ENCODE measurements at places on chromosomes 7 and 10.
A peak's percentile ranks its signal among the peaks of the same experiment; 100 is the strongest.

DNA sequence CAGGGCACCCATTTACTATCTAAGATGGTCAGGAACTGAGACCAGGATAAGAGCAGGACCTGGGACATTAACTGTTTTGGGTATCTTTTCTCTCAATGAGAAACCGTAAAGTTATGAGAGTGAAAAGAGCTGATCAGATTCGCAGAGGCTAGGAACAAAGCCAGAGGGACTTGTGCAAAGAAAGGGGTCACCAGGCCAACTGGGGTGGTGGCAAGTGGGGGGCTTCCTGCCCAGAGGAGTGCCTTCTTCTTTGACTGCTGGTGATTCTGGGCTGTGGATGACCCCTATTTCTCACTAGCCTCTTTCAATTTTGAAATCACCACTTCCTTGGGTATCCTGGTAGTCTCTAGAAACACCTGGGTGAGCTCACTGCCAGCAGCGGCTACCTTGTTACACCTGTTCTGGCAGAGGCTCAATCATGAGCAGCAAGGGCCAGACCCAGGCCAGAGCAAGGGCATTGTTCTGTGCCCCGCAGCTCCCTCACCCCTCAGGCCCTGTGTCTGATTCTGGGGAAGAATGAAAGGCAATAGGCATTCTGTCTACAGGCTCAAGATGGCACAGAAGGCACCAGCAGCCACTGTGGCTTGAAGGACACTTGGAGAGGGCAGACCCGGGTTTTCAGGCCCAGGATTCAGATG lies 999 bp downstream of the SFTPD start:
- DNase-seq = no peak

DNA sequence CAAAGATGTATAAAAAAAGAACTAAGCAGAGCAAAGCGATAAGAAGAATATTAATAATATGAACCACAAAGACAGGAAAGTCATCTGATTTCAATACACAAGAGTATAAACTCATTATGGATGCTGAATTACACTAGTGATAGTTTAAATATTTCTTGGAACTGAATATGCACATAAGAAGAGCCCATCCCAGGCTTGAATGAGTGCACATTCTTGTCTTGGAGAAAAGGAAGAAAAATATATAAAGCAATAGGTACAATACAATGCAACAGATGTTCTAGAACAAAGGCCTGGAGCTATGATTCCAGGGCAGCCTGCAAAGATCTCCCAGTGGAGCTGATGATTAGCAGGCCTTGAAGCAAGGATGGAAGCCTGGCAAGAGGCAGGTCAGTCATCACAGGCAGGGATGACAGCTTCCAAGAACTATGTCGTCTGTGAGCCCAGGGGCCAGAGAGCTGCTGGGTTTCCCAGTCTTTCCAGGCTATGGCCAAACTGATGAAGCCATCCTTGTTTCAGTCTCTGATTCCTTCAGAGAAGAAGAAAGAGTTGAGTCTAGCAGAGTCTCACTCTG lies 277.6 kb downstream of the KCNMA1 start:
- no peak for DNase-seq

DNA sequence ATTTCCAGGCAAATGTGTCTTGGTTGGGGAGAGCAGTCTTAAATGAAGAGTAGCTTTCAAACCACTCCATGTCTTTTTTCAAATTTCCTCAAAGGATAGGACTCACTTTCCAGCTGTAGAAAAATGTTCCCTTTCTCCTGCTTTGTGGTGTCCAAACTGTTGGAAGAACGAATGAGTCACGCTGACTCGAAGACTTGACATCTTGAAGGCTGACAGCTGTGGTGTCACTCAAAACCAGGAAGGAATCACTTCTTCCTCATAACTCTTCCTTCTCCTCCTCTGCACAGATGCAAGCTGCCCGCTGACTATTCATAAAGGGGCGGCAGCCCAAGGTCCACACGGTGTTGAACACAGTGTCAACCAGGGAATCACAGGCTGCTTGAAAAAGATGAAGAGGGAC lies 19.2 kb downstream of the PLA2G12B start:
- DNase-seq = no peak

GRCh38 chr7:51080622-51081269 lies 235.9 kb downstream of the COBL start:
- DNase-seq = no peak

GRCh38 chr10:30294476-30295240 lies 54.4 kb downstream of the MTPAP start:
- DNase-seq = no peak

- DNase-seq = no peak
Observed at GRCh38 chr10:50381642-50382041, 130.3 kb upstream of the ASAH2 start.

- no peak for DNase-seq
Observed at GRCh38 chr7:47561715-47562446, 20.0 kb downstream of the TNS3 start.

GRCh38 chr10:73771722-73772280 lies 10.0 kb upstream of the CHCHD1 start:
- peak; percentile 62 for DNase-seq

DNA sequence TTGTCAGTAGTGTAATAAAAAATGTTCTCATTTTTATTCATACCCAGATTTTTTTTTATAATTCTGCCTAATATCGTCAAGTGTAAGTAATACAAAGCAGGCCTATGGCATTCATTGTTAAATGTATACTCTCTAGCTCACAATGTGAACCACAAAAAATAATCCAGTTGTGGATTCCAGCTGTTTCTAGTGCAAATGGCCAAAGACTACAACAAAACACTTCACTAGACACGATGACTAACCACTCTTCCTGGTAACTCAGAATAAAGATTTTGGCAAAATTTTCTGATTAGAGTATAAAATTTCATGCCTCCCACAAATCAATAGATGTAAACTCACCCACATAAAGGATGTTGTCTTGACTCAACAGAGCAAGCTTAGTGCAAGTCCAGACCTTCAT lies 396.6 kb downstream of the DGKB start:
- no peak for DNase-seq

GRCh38 chr10:10662716-10663408 lies 354.8 kb upstream of the CELF2 start:
- DNase-seq = no peak

- DNase-seq = no peak
Observed at GRCh38 chr7:7416031-7416858, 119.4 kb downstream of the COL28A1 start.

DNA sequence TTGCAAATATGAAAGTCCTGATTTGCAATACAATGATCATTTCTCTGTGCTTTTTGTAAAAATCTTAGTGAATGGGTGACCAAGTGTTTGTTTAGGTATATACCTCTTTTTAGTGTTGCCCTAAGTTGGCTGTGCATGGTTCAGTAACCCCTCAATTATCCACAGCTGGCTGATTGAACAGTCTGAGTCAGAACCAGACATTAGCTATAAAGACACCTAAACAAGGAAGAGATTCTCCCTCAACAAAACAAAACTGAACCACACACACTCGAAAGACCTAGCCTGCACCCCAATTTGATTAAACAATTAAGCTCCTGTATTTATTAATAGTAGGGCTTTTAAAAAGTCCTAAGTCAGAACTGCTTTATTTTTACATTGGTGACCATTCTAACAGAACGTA lies 2.8 kb downstream of the RSBN1L start:
- DNase-seq = no peak

- DNase-seq = no peak
Observed at GRCh38 chr10:22704942-22705341, 9.4 kb downstream of the PIP4K2A start.

DNA sequence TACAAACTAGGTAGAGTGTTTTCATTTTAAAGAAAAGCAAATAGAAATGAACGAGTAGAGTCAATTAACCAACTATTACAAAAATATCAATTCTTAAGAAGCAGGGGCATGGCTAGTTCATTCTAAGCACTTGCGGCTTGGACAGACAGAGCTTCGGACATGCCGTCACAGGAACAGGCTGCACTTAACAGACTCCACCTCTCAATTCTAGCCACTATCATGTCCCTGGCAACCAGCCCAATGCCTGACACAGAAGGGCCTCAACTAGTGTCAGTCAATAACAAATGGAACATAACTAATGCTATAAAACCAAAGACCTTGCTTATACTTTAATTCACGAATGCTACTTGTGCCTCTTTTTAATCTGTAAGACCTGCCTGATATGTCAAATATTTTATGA lies 74.4 kb downstream of the TPK1 start:
- no peak for DNase-seq

GRCh38 chr7:91050677-91051076 lies 213.6 kb upstream of the FZD1 start:
- DNase-seq = no peak

- DNase-seq = no peak
Observed at GRCh38 chr10:87961314-87961713, 97.9 kb downstream of the PTEN start.

DNA sequence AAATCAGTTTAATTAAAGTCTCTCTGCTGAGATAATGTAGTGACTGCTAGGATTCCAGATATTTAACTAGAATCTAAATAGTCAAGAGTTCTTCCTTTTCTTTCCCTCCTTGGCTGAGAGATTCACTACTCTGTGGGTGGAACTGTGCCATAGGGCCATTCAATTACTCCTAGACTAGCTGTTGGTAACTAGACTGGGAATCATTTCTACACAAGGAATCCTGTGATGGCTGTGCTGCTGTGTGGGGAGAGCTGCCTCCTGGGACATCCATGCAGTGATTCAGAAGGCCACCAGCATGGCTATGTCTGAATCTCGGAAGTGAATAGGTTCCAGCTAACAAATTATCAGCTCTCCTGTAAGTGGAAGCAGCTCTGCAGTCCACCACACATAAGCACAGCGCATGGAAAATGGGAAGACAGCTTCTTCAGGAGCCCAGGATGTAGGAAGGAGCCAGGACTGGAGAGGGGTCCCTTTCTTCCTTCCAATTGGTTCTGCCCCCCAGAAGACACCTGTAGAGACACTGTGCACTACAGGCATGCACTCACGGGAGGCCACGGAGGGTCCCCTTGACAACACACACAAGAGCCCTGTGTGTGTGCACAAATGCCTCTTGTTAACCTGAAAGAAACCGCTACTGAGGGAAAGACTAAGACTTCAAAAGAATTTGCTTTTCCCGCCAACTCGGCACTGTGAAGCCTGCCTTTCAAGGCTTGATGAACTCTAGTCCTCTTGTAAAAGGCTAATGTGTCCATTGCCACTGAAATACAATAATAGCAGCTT lies 66.5 kb downstream of the SCRN1 start:
- DNase-seq = no peak

DNA sequence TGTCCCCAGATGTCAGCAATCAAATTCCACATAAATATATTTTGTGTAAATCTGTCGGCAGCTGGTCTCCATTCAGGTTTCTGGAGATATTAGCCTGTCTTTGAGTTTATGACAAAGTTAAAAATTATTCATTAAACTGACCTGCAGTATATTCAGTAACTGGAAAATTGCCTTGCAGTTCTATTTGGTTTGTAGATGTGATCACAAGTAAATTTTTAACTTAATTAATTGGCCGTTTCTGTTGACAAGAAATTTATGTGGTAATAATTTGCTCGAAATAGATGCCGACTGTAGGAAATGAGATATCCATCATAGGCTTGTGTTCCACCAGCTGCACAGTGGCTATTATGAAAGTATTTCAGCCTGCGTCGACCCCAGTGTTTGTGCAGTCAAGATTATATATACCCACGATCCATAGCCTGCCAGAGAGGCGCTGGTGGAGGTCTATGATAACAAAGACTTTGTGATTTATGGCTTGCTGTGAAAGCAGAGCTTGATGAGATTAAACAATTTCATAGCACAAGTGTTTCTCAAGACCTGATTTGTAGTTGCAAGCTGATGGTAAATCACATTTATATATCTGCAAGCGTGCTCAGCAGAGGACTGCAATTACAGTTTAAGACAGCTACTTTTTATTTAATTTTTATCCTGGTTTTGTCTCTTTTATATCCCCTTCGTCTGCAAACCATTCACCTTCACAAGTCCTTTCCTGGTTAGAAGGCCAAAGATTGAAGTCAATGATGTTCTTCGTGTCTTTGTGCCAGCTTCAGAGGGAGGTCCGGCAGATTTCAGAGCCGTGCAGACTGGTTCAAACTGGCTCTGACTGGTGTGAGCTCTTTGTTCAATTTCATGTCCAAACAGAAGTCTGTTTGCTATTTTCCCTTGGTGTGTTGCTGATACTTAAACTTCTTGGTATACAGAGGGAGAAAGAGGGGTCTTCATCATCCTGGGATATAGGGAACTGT lies 850.9 kb downstream of the LRMDA start:
- no peak for DNase-seq

- DNase-seq = no peak
Observed at GRCh38 chr10:50419091-50419490, 167.8 kb upstream of the ASAH2 start.

DNA sequence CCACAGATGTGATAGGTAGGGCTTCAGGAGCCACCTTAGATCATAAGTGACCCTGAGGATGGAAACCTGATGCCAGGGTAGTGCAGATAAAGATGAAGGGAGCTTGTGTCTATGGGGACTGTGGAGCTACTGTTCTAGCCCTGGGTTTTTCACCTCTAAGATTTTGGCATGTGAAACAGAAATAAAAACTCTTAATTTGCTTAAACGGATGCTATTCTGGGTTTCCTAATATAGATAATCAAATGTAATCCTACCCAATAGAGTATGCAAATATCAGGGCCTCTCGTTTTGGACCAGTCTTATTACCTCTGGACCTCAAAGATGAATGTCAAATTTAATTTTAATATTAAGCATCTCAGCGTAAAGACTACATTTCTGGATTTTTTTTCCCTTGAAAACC lies 49.3 kb downstream of the ABCB4 start:
- DNase-seq = no peak

DNA sequence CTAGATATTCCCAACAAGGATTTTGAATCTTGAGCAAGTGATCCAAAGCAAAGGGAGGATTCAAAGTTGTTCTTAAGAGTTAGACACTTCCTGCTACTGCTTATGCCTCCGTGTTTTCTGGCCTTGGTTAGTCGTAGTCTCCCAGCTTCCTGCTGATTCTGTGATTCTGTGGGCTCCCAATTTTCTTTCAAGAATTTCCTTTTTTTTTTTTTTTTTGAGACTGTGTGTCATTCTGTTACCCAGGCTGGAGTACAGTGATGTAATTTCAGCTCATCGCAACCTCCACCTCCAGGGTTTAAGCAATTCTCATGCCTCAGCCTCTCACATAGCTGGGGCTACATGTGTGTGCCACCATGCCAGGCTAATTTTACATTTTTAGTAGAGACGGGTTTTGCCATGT lies 4.4 kb upstream of the ITGB8 start:
- no peak for DNase-seq

GRCh38 chr7:44617225-44617890 lies 10.9 kb downstream of the OGDH start:
- no peak for DNase-seq

GRCh38 chr7:153447011-153447410 lies 605.2 kb upstream of the DPP6 start:
- no peak for DNase-seq

- no peak for DNase-seq
Observed at GRCh38 chr10:96532523-96532922, 18.8 kb upstream of the TLL2 start.

DNA sequence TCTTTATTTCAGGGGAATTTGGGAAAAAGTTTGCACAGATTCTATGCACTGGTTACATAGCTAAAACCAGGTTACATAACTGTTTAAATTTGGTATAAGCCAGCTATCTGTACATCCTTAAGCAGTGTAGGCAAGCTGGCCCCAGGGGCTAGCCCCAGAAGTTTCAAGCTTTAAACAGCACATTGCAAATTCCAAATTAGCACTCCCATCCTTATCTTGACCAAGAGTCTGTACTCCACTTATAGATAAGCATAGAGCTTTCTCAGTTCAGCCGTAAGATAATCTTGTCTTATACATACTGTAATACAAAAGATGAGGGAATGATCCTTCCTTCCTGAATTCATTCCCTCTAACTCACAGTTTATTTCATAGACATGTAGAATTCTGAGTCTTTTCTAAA lies 109.3 kb downstream of the SPAG6 start:
- DNase-seq = no peak

GRCh38 chr7:129824291-129825208 lies 128.2 kb downstream of the UBE2H start:
- DNase-seq = no peak

Data from stimulated activated CD8-positive, alpha-beta memory T cell treated with anti-CD3 and anti-CD28 coated beads, Interleukin-4, amount 100 ng/mL, for 1 hour (primary cell).